ENCODE measurements at places on chromosomes 3 and 15.

DNA sequence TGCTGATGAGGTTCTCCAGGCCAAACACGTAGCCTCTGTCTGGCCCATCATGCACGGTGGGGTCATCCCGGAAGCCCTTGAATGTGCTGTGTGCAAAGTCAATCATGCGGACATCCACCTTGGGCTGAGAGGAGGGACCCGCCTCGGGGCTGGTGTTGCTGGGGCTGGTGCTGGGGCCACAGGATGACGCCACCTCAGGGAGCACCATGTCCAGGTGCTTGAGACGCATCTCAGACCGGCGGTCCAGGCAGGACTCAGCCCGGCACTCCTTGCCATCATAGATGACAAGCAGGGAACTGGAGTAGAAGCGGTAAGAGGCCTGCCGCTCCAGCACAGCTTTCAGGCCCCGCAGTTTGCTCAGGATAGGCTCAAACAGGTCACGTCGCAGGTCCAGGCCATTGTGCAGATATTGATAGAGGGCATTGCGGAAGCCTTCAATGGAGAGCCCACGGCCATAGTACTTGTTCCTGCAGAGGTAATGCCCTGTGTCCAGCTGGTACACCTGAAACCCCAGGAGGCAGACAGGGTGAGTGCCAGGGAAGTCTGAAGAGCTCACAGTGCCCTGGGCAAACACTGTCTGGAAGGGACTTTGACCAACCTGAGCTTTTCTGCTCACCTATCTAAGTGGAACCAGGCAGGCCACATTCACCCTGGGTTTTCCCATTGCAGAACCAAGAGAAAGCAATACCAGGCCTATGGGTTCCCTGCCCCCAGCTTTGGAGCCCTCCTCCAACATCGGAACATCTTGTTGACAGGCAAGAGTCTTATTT is 3.6 kb upstream of the GMPPB start:
- no peak for DNase-seq

DNA sequence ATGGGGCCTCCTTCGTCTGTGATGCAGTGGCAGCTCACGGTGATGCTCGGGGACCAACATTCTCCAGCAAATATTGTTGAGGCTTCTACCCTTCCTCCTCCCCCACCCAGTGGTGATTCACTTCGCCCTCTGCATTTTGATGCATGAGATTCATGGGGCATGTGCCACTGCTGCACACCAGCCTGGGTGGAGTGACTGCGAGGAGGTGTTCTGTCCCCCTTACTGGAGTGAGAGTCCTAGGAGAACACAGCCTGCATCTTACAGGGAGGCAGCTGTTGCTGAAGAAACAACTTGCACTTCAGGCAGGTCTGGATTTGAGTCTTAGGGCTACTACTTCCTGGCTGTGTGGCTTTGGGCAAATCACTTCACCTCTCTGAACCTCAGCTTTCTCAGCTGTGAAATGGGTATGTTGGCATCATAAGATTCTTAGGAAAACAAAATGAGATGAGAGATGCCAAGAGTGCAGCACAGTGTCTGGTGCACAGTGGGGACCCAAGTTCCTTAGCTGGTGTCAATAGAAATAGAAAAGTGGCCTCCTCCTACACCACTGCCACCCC is 10.2 kb upstream of the SKOR1 start:
- no peak for DNase-seq

DNA sequence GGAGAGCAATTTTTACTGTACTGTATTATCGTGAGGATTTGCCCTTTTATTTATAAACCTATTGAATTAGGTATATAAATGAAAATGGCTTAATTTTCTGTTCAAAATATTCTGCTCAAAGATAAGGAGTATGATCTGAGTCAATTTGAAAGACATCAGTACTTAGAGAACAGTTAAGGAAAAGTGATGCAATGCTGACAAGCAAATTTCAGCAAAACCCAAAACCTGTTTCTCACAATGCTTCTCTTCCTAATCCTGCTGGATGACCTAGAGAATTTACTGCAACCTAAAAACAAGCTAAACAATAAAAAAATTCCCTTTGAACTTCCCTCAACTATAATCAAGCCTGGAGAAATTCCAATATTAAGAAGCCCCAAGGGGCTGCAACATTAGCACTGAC is 82.7 kb downstream of the RFX7 start:
- no peak for DNase-seq

GRCh38 chr3:190369668-190370295 is 18.2 kb upstream of the CLDN16 start:
- no peak for DNase-seq

DNA sequence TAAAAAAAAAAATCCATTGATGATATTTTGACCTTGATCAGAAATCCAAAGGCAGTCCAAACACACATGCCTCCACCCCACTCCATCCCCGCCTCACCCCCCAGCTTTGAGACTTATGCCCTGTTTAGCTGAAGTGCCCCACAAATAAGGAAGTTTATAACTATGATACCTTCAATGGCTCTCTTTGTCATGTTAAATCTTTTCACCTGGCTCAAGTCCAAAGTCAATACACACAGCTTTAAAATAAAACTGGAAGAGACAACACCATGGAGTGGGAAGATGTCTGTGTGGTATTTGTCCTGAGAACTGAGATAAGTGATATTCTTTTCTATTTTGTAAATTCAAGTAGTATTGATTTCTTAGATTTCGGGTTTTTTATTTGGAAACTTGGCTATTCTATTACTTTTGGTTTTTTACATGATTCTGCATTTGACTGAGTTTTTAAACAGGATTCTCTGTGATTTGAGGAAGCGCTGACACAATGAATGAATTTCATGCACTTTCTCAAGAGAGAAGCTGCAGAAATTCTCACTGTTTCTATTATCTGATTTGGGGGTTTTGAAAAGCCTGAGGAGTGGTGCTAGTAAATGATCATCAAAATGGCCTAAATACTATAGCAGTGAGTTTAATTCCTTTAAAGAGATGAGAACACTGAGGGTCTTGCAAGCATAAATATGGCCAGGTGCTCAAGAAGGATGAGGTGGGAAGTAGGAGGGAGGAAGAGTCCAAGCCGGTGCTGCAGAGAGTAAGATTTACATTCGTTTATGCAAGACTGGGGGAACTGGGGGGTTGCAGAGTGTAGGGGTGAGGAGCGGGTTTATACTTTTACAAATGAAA is 5.2 kb downstream of the FOXB1 start:
- no peak for DNase-seq

DNA sequence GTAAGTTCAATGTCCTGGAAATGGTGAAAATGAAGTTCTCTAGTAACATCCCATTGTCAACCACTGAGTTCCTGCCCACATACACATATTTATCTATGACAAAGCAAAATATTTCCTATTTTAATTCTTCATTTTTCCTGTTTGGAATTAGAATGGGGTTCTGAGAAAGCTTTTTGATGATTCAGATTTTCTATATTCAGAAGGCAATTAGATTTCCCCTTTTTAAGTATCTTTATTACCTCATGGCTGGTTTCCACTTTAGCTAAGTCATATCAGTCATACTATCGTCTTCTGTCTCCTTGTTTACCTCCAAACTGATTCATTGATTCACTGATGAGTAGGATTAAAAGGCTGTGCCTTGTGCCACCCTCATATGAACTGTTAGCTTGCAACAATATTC is 17.9 kb downstream of the ETFA start:
- DNase-seq: no peak

- no peak for DNase-seq
These were observed 61.4 kb upstream of the C15orf39 start for GRCh38 chr15:75140080-75140879.

DNA sequence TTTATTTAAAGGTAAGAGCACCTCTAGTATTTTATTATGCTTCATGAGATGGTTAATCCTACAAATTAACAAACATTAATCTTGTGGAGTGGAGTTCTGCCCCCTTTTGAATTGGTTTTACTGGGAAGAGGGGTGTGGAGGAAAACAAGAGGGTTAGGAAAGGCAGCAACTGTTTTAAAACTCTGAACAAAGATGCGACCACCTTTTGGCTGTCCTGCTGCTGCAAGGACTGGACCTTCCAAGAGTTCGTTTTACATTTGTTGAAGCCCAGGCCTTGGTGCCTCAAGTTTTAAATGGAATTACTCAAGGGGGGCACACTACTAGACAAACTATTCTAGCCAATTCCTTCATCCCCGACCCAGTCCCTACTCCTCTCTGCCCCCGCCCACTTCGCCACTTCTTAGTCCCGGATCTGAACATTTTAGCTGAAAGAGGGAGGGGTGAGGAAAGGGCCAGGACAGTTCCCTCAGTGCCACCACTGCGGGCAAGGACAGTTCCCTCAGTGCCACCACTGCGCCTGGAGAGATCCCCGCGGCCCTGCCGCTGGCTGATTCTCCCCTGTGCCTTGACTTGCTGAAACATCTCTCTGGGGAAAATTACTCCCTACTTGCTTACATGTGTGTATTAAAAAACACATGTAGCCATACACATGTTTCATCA is 11.2 kb downstream of the SOX2 start:
- DNase-seq: no peak

DNA sequence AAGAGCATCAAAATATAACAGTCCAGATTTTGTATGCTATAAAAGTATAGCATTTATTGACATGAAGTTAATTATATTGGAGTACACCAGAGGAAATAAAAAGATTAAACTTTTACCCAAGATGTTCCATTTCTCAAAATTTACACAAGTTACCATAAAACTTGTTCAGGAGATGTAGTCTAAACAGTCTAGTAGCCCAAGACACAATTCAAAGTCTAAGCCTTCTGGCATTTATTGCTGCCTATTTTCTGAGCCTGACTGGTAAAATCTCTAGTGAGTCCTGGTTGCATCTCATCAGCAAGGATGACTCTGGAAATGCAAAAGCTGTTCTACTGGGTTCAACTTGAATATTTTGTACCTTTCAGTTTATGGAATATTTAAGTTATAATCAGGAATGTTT is 468.7 kb downstream of the PDCD6IP start:
- no peak for DNase-seq

GRCh38 chr15:81962482-81962881 is 83.3 kb downstream of the MEX3B start:
- DNase-seq: no peak

Data from activated CD4-positive, alpha-beta T cell treated with anti-CD3 and anti-CD28 coated beads for 48 hours (primary cell).